ENCODE measurements at places on chromosomes 1 and 21.

GRCh38 chr1:51168936-51169335 is 66.9 kb downstream of the C1orf185 start:
- DNase-seq: no peak

DNA sequence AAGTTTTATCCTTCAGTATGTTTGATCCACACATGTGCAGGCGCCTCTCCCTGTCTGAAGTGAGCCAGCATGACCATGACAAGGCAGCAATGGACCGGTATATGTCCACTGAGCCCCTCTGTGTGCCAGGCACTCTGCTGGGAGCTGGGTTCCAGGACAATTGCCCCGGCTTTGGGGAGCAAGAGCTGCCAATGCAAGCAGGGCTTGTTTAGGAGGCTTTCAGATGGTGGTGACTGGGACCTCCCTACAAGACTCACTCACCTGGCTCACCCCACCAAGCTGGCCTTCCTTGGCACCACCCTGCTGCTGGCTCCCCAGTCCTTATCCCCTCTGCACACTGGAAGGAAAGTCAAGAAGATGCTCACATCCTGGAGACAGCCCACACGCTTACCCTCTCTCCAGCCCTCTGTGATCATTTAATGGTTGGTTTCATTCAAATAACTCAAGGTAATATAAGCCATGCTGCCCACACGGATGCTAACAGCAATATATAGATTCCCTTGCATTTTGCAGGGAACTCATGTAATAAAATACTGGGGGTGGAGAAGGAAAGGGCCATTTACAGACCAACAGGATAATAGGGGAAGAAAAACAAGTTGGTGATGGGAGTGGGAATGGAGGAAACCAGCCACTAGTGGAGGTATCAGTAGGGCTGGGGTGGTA is 23.6 kb downstream of the KCND3 start:
- DNase-seq: no peak

- no peak for DNase-seq
Observed at GRCh38 chr1:89286549-89287180, 14.0 kb upstream of the GBP5 start.

GRCh38 chr1:111202366-111202706 is 1.9 kb upstream of the DENND2D start:
- no peak for DNase-seq

GRCh38 chr1:247646867-247647266 is 32.7 kb downstream of the OR13G1 start:
- DNase-seq: no peak

GRCh38 chr1:41662765-41663437 is 178.4 kb upstream of the EDN2 start:
- DNase-seq: peak; percentile 61

DNA sequence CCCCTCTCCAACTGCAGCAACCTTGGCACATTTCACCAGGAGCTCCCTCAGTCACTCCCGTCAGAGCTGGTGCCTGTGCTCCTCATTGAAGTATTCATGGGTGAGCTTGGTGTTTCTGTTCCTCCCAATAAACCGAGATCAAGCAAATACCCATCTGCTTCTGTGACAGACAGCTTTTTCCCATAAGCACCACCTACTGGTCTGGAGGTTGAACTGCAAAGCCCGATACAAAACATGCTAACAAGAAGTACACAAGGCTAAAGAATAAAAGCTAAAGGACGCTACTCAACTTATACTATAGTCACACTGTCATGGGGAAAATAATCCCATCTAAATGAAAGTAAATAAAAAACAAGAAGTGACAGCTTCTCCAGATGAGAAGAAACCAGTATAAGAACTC is 111.9 kb upstream of the C21orf91 start:
- no peak for DNase-seq

- peak; percentile 57 for DNase-seq
Observed at GRCh38 chr21:27359141-27359540, 392.3 kb upstream of the ADAMTS5 start.

DNA sequence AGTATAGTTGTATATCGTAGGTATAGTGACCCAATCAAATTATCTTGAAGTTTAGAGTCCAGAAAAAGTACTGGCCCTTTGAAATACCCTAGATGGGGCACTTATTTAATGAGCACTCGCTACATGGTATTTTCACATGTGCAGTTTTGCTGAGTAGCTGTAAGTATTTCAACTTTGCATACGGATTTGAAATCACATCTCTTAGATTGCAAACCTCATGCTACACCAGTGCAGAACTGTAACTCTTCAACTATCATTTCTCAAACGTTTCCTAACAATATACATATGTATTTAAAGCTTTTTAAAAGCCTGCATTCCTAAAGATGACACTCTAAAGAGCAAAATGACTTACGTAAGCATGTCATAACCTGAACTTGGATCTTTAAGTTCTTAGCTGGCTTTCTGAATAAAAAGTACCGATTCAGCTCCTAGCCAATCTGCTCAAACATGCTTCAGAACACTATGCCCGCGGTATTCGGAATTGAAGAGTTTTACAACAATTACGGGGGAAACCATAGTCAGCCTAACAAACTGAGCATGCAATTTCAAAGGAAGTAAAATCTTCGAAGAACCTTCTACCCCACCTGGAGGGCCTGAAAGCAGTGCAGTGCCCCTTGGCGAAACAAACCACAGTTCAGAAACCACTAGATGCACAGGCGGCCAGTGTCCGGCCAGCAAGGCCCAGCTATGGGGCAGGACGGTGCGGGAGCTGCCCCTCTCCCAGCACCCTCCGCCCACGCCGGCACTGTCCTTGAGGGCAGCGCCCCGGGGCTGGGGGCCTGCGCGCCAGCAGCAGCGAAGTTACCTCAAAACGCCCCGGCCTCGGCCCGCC is 863 bp downstream of the FH start:
- no peak for DNase-seq

DNA sequence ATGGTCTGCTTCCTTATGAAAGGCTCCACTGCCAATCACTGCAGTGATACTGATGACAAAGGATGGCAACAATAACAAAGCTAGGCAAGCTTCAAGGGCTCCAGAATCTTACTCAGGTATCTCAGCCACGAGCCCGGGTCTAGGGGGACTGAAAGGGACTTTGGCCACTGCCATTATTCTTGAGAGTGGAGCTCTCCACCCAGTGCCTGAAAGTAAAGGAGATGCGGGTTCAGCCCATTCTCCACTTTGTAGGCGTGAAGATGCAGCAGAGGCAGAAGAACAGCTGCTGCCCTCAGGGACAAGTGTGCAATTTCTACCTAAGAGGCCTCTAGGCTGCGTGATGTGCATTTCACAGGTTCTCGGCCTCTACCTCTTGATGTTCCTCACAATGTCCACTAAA is 31.4 kb upstream of the SLAMF9 start:
- no peak for DNase-seq

DNA sequence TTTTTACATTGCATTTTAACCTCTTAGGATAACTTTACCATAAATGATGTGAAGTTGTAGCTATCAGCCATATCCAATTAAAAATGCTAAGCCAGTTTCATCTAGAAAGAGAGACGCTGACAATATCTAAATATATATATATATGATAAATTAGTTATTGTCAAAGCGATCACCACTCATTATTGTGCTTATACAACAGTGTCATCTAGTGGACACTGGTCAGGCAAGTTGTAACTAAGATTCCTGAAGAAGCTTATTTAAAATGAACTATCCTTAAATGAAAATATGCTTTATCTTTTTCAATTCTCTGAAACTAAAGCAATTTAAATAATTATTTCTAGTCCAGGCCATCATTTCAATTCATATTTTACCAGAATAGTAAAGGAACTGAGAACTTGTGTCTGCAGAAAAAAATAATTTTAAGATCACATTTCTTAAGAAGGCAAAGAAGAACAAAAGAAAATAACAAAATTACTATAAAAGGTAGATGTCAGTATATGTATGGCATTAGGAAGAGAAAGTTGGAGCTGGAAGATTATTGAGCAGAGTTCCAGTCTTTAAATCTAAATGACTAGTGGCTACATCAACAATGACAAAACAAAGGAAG is 193.3 kb upstream of the SNX7 start:
- DNase-seq: peak; percentile 31

DNA sequence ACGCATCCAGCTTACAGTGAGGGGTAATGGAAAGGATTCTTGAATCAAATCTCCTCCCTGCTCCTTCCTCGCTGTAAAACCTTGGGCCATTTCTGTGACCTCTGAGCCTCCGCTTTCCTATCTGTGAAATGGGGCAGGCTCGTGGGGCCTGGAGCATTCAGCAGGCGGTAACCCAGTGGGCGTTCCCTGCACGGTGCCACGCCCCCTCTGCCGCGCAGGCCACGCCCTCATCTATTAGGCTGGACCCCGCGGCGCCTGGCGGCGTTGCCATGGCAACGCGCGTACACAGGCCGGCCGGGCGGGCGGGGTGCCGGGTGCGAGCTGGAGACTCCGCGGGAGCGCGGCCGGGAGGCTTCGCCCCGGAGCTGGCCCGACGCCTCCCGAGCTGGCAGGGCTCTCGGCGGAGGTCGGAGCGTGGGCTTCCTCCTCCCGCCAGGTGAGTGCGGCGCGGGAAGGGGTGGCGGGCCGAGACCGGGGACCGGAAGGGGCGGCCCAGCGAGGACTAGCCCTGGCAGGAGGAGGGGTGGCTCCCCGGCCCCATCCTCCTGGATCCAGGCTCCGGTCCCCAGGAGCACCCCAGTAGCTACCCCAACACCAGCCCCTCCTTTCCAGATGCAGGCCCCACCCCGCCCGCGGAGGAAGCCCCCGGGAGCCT is at the start of gene FHAD1:
Gene FHAD1 (plus strand): TSS at position 264 of the 655 bp plus-strand sequence. CDS start 4,562 bp downstream, outside the sequence.
- DNase-seq: no peak

DNA sequence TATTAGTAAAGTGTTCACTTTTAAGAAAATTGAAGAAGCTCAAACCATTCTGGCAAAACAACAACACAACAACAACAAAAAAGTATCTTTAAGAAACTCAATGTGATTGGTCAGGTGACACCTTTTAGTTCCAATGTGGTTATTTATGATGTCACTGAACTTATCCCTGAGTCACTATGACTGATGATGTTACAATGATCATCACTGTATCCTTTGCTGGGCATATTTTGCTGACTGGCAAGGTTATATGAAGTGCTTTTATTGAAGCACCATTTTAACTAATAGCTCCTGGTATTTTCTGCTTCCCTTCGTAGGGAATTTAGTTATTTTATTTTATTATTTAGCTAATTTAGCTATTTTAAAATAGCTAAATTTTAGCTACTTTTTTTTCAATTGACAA is at the start of gene TEX50:
Gene TEX50 (plus strand): TSS at position 223 of the 400 bp plus-strand sequence. CDS start 184 bp downstream, outside the sequence.
- no peak for DNase-seq

GRCh38 chr1:145720556-145720877 is 1.2 kb downstream of the CD160 start:
- DNase-seq: peak; percentile 46

GRCh38 chr1:220787069-220787619 is 431 bp downstream of the MTARC1 start:
- no peak for DNase-seq

GRCh38 chr1:156842618-156843300 is 16.2 kb downstream of the INSRR start:
- no peak for DNase-seq

- no peak for DNase-seq
Observed at GRCh38 chr1:62299426-62300200, 19.6 kb downstream of the KANK4 start.

DNA sequence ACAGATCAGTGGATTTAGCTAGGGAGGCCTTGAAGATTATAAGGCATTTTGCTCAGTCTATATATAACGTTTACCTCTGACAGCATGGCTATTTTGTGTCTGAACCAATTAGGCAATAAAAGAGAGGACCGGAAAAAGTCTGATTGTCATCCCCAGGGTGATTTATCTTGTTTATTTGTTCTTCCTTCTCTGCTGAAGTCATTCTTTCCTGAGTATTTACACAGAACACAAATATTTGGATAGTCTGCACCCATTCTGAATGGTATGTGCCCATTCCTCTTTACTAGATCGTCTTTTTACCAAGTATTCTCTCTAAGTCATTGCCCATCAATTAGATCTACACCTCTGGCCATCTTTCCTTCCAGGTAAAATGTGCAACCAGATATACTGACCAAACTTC is 1602.9 kb downstream of the KCNT2 start:
- DNase-seq: no peak

- DNase-seq: peak; percentile 63
Observed at GRCh38 chr1:94025383-94026340, 95.3 kb downstream of the ABCA4 start.

DNA sequence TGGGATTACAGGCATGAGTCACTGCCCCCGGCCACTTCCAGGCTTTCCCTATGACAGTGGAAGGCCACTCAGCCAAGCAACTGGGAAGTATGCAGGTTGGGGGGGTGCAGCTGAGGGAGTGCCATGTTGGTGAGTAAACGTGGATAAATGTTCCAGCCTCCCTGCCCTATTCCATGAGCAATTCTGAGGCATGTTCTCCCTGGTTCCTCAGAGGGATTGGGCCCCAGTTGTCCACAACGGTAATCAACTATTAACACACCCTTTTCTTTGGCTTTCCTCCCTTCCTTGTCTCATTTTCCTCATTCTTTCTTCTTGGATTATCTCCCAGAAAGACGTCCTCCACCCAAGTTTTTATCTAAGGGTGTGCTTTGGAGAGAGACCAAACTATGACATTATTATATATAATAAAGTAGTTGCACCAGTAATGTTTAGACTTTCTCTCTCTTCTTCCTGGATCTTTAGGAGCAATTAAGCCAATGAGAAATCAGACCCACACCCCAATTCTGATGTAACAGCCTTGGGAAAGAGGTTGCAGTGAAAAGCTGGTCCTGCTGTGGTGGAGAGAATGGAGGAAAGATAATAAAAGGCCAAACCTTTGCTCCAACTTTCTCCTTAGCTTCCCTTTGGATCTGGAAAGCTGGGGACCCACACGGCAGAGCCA is 6.8 kb upstream of the SLAMF9 start:
- DNase-seq: peak; percentile 79

DNA sequence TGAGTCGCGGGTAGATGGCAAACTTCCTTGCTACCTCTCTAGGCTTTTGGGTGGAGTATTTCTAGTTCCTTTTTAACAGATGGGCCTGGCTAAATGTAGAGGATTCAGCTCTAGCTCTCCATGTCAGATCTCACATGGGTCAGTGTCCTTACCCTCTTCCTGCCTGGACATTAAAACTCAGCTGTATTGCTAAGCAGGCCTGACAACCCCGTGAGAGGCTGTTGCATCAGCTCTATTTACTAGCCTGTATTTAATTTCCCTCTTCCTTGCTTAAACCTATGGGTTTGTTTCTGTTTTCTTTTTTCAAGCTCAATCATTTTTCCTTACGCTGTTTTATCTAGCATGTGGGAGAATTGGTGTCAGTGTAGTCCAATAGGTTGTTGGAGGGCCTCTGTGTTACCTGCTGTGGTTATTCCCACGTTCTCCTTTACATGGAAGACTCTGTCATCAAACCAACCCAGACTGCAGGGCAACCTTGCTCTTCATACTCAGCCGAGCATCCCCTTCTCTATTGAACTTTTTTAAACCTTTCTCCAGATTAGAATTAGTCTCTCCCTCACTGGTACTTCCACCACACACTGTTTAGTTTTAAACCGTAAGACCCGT is 79.5 kb upstream of the BACH1 start:
- DNase-seq: no peak

- no peak for DNase-seq
Observed at GRCh38 chr1:73886716-73887115, 311.3 kb downstream of the LRRIQ3 start.

GRCh38 chr1:208213786-208214185 is 30.4 kb downstream of the PLXNA2 start:
- DNase-seq: no peak

GRCh38 chr21:39105836-39106235 is 77.4 kb downstream of the PSMG1 start:
- no peak for DNase-seq
